ENCODE measurements at places on chromosomes 3 and 15.

GRCh38 chr15:69734699-69735098, 282.1 kb downstream of the RPLP1 start:
- DNase-seq: peak; percentile 53

- DNase-seq: no peak
Observed at GRCh38 chr3:101939361-101940049, 90.2 kb downstream of the NFKBIZ start.

GRCh38 chr3:9290566-9290965, 41.1 kb upstream of the SRGAP3 start:
- no peak for DNase-seq

DNA sequence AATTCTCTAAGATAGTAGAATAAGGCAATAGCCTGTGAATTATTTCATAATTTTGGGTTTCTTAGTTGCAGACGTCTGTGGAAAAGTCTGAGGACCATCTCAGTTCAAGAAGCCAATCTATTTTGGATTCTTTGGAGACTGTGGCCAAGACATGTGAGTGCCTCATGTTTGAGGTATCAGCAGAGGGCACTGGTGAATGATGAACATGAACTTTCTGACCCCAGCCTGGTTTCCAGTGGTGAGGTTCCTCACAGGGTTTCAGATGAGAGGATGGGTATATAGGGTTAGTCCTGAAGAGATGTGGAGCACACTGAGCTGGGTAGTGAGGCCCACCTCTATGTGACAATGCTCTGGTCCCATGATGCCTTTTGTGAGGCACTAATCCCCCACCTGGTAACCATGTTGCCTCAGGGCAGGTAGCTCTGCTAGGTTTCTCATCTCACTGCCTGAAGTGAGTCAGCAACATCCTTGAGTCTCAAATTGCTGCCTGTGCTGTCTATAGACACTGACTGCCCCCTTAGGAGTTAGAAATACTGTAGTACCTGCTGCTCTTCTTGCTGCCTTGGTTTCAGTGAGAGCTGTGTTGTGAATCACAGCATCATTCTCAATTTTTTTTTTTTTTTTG, 32.3 kb downstream of the C3orf62 start:
- DNase-seq: no peak

DNA sequence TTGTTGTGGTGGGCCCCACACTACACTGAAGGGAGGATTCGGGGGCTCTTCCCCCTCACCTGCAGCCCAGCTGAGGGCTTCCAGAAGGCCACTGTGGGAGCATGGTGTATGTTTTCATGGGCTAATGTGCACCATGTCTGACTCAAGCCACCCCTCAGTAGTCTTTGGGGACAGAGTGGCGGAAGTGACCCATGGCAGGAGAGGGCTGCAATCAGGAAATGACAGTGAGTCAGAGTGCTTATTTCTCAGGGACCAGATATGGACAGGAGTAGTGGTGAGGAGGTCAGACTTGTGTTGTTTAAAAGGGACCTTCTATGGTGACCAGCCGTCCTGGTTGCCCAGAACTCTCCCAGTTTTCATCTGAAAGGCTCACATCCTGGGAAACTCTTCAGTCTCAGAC, 32.8 kb upstream of the SLC9A9 start:
- no peak for DNase-seq

- DNase-seq: no peak
Observed at GRCh38 chr3:126548556-126549466, 9.9 kb downstream of the C3orf22 start.

- DNase-seq: no peak
Observed at GRCh38 chr3:172142051-172142863, 102.9 kb downstream of the FNDC3B start.

DNA sequence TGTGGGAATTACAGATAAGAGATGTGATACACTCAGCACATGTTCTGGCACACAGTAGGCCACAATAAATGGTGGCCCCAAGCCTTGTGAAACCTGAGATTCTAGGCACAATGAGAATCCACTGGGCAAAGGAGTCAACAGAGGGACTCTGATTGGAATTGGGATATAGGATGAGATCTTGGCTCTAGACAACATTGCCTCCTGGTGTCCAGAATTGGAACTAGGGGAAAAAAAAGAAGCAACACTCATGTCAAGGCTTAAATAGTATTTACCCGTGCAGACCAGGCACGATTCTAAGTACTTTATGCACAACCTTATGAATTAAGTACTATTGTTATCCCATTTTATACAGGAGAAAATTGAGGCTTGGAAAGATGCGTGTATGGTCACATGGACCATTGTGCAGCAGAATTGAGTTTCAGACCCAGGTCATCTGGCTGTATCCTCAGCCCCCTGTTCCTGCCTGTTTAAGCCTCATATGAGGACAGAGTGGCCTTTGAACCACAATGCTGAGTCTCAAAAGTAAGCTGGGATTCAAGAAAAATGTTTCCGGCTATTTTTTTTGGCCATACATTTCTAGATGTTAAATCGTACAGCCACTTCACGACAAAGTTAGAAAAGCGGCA, 124.8 kb downstream of the SV2B start:
- DNase-seq: peak; percentile 87

DNA sequence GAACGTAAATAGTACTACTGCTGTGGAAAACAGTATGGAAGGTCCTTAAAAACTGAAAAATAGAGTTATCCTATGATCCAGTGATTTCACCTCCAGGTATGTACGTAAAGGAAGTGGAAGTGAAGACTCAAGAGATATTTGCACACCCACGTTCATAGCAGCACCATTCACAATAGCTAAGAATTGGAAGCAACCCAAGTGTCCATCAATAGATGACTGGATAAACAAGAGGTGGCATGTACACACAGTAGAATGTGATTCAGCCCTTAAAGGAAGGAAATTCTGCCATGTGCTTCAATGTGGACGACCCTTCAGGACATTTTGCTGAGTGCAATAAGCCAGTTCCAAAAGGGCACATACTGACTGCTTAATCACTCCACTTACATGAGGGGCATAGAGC, 188.3 kb downstream of the APBA2 start:
- DNase-seq: no peak

DNA sequence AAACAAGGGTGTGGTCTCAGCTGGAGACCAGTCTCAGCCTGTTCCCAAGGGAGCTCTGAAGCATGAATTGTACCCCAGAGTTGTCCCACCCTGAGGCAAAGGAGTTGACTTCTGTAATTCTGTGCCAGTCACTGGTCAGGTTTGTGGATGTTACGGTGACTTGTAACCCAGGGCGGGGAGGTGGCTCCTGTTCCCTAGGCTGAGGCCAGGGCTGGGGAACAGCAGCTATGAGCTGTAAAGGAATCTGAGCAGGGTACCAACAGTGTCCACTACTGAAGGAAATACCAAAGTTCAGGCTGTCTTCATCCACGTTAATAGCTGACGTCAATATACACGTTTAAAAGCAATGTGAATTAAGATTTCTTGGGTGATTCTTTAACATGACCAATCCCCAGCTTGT, 266.2 kb downstream of the ABHD5 start:
- DNase-seq: no peak

DNA sequence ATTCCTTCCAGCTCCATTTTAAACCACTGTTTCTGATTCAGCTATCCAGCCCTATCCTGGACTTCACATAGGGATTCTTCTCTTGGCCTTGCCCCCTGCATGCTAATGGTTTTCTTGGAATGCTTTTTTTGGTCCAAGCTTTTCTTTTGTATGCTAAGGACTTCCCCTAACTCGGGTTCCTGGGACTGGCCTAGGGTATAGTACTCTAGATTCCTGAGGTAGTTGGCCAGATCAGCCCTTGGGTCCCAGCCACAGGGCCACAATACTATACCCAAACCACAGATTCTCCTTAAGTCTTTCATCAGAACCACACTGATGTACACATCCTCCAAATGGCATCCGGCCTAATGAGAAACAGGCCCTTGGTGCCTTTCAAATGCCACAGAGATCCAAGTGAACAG, 2.8 kb downstream of the FYCO1 start:
- DNase-seq: no peak

- DNase-seq: no peak
Observed at GRCh38 chr15:78347586-78348543, 7.7 kb downstream of the CRABP1 start.

DNA sequence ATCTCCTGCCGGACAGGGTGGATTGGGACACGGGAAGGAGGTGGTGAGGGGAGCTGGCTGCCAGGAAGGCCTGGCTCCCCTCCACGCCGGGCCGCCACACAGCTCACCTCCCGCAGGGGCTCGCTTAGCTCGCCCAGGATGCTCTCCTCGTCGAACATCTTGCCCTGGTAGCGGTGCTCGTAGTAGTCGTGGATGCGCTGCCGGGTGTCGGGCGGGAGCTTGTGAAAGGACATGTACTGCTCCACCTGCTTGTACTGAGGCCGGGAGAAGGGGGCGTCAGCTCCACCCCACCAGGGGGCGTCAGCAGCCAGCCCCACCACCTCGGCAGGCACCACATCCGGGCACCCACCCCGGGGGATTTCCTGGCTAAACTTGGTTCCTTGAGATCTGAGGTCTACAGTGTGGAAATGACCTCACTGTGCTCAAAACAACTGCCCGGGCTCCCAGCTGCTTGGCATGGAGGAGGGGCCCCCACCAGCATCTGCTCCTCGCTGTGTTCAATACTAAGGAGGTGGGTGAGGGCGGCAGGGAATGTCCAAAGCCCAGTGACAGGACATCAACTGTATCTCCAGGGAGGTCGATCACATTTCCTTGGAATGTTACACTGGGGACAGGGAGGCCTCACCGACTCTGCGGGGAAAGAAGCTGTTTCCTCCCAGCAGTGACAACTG, 43.4 kb downstream of the HCN4 start:
- no peak for DNase-seq

DNA sequence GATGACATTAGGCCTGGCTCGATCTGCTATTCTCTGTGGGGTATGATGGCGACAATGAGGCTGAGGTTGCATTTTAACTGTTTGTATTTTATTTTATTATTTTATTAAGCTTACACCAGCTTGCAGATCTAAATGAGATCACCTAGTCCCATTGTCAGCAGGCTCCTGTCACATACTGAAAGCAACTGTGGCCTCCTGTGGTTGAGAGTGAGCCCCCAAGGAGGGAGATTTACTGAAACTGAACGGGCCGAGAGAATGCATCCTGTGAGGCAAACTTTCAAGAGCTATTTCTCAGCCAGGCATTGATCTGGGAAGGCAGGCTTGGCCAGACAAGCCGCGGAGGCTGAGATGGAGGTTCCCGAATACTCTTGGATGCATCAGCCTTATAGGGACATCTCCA, 210.4 kb upstream of the ARRDC4 start:
- no peak for DNase-seq

- DNase-seq: no peak
Observed at GRCh38 chr3:29164825-29165224, 116.0 kb upstream of the RBMS3 start.

DNA sequence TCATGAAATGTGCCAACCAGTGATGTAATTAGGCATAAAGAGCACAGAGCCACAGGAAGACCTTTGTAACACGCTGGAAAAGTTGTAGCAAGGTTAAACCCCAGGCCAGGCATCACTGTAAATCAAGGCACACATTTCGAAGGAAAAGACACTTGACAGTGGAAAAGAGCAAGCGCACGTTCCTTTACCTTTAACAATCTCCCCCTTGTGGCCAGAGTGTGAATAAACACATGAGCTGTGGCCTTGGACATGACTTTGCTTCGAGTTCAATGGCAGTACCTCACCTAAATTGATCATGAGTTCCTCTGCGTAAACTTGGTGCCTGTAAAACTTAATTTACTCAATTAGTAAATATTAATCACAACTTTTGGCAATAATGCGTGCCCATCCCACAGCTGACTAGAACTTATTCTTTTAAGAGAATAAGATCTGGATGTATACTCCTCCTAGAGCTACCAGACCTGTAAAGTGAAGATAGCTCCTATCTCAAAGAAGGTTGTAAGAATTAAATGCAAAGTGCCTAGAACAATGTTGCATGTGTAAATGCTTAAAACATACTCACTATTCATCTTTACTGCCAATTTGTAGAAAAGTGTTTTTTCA, 757.0 kb upstream of the NECTIN3 start:
- DNase-seq: peak; percentile 80

GRCh38 chr3:120693439-120694171, 11.6 kb upstream of the HGD start:
- DNase-seq: no peak

DNA sequence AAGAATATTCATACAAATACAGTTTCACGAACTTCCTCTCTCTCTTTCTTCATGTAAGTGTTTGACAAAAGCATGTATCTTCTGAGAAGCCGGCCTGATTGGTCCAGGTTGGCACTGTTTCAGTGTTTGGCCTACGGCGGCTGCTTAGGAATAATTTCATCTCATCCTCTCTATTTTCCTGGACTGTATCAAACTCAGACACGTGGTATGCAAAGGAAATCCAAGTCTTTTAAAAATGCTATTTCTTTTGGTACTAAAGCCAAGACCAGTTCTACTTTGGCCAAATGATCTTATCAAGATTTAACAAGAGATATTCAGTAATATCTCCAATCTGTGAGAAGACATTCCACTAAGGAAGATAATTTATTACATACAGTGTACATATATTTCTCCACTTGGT, 152.8 kb downstream of the TIGIT start:
- no peak for DNase-seq

GRCh38 chr3:55198554-55198953, 270.7 kb upstream of the LRTM1 start:
- no peak for DNase-seq

DNA sequence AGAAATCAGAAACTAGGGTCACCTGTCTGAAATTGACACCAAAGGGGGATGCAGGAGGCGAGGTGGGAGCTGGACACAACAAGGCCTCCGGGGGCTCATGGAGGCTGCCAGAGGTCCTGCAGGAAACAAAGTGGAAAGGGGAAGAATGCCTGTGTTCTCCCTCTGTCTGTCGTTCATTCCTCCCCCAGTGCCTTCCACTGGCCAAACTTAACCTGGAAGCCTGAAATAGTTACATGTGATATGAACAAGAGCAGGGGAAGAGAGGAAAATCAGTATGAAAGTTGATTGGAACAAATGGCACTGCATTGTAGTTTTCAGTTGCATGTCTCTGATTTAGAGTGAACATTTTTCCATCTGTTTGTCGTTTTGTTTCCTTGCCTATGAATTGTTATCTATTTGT, 502.0 kb upstream of the CFAP20DC start:
- DNase-seq: no peak

DNA sequence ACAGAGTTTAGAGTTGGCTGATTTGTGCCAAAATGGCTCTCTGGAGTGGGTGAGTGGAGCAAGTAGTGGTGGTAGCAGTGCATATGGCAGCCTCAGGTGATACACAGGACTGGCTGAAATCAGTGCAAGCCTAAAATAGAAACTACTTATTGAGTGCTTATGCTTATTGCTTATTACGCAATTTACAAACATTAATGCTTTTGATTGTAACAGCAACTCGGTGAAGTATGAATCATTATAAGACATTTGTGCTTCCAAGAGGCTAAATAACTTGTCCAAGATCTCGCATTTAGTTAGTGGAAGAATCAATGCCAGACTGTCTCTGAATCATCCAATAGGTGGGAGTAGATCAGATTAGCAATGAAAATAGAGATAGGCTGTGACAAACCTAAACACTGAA, 353.8 kb downstream of the NAALADL2 start:
- no peak for DNase-seq

GRCh38 chr3:141257961-141258360, 26.3 kb downstream of the PXYLP1 start:
- no peak for DNase-seq

Measured in eye (tissue), 1 donor.